ENCODE measurements at places on chromosomes 12 and 14.

- no peak for DNase-seq
Measured at GRCh38 chr12:27970401-27971120, 2.0 kb downstream of the PTHLH start.

DNA sequence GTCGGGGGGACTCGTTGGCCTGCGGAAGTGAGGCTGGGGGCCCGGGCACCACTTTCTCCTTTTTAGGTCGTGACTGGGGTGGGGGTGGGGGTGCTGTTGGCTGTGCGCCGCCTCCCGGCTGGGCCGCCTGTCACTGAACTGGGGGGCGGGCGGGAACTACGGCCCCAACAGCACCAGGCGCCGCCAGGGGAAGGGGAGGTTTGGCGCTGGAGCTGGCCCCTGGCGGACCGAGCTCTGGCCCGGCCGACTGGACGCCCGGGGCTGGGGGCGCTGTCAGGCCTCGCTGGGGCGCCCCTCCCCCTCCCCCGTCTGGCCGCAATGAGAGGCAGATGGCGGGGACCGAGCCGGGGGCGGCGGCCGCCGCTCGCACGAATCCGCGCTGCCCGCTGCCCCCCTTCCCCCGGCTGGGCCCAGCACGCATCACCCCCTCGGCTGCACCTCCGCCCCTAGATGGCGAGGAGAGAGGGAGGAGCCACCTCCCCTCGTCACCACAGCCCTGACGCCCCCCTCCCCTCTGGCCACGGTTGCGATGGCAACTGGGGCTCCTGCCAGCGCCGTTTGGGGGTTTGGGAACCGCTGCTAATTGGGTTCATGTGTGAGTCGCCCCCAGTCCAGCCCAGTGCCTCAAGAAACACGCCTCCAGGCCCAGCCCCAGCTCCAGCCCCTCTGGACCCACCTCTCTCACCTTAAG is 723 bp downstream of the NFATC4 start:
- peak; percentile 45 for DNase-seq

- no peak for DNase-seq
Measured at GRCh38 chr12:26268841-26269561, 73.6 kb downstream of the SSPN start.

- DNase-seq, result no peak
Measured at GRCh38 chr12:90290980-90291975, 582.6 kb upstream of the ATP2B1 start.

All from memory B cell (primary cell).